ENCODE measurements at places on chromosomes 16 and 17. TPM values are rescaled to one million over a fixed set of nuclear protein-coding genes. Genes with fewer than 3 reads are reported as not detected.

Gene TBC1D16
- 68.0 TPM for total RNA-seq

GRCh38 chr17:10384175-10384574 lies 11.4 kb upstream of the MYH13 start:
- peak; percentile 79 for DNase-seq

DNA sequence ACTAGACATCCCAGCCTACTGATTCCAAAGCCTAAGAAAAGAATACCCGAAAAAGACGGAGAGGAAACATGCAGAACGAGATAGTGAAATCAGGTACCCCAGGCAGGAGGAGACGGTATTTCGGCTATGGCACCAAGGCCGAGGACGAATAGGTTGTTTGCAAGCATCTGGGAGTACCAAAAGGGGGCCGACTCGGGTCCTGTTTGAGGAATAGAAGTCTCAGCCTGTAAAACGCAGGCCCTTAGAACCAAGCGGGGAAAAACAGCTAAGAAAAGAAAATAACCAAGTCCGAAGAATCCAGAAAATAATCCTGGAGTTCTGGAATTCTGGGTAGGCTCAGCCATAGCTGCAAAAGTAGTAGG lies 537 bp downstream of the SLC35B1 start:
- no peak for DNase-seq

GRCh38 chr17:33436321-33436720 lies 143.2 kb upstream of the ASIC2 start:
- no peak for DNase-seq

DNA sequence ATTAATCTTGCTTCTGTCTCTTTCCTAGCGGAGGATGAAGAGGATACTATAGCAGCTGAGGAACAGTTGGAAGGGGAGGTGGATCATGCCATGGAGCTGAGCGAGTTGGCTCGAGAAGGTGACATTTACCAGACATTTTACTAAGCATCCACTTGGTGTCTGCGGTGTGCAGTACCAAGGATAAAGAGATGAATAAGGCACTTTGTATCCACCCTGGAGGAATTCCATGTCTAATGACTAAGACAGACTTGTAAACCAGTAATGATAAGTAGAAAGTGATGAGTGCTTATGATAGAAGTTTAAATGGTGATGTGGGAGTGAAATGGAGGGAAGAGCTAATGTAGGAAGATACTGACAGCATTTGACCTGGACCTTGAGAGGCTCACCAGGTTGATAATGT lies 12.0 kb downstream of the SRCAP start:
- no peak for DNase-seq

Gene SEZ6L2
- 32.4 TPM for total RNA-seq

Gene TEDC2
- 1.4 TPM for total RNA-seq

Gene NEUROD2
- total RNA-seq: not detected

All from kidney (tissue), 22 donors.